ENCODE measurements at places on chromosomes 5 and 9.

DNA sequence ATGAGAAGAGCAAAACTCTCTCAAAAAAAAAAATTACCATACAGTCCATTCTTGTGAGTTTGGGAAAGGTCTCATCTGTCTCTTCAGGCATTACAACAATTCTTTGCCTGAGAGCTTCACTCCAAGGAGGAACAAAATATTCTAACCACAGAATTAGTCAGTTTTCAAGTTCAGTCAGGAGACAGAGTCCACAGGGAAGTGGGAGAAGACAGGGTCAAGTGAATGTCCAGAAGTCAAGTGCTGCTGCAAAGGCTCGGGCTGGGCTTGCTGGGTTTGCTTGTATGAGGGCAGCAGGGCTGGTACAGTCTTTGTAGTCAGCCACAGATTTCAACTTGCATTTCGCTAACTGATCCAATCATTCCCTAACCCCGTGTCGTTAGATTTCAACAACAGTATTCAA lies 17.6 kb upstream of the HEXB start:
- DNase-seq: no peak

DNA sequence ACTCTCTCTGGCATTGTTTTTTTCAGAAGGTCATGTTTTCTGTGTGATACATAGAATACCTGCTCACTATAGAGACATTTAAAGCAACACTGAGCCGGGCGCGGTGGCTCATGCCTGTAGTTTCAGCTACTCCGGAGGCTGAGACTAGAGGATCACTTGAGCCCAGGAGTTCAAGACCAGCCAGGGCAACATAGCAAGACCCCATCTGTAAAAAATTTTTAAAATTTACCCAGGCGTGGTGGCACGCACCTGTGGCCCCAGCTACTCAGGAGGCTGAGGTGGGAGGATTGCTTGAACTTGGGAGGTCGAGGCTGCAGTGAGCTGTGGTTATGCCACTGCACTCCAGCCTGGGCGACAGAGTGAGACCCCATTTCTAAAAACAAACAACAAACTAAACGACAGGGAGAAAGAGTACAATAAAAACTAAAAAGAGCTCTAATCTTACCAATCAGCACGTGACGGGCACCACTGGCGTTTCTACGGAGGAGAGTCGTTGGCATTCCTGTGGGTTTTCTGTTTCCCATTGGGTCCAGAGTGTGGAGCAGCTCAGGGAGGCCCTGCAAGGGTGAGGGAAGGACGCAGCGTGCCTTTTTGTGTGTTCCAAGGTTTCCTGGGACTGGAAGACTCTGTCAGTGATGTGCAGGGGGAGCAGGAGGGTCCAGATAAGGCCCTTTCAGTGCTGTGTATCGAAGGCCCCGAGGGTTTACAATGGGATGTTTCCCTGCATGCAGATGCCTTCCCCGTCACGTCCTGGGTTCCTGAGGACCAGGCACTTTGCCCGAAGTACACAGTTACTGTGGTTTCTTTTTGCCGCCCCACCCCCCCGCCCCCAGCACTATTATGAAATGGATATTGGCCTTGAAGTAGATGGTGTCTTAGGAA lies 7.2 kb upstream of the RNU6ATAC start:
- no peak for DNase-seq

DNA sequence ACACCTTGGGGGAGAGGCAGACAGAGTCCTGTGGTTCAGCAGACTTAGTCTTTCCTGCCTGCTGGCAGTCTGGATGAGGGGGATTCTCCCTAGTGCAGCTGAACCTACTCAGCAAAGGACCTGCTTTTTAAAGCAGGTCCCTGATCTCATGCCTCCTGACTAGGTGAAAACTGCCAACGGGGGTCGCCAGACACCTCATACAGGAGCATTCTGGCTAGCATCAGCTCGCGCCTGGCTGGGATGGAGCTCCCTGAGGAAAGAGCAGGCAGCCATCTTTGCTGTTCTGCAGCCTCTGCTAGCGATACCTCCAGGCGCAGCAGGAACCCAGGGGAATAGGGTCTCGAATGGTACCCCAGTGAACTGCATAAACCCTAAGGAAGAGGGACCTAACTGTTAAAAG lies 225.2 kb downstream of the CDH9 start:
- DNase-seq: no peak

- no peak for DNase-seq
These were observed 16.0 kb upstream of the SLC22A4 start for GRCh38 chr5:132277971-132278853.

GRCh38 chr9:18824095-18824666 lies 208.8 kb downstream of the SAXO1 start:
- DNase-seq: no peak

DNA sequence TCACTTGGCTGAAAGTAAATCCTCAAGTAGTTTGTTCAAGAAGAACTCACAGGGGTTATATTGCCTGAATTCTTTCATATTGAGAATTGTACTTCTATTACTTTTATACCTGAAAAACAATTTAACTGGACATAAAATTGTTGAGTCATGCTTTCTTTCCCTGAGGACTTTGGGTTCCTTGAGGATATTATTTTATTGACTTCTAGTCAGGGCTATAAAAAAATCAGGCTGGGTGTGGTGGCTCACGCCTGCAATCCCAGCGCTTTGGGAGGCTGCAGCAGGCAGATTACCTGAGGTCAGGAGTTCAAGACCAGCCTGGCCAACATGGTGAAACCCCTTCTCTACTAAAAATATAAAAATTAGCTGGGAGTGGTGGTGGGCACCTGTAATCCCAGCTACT lies 17.9 kb upstream of the CDC42SE2 start:
- DNase-seq: no peak

DNA sequence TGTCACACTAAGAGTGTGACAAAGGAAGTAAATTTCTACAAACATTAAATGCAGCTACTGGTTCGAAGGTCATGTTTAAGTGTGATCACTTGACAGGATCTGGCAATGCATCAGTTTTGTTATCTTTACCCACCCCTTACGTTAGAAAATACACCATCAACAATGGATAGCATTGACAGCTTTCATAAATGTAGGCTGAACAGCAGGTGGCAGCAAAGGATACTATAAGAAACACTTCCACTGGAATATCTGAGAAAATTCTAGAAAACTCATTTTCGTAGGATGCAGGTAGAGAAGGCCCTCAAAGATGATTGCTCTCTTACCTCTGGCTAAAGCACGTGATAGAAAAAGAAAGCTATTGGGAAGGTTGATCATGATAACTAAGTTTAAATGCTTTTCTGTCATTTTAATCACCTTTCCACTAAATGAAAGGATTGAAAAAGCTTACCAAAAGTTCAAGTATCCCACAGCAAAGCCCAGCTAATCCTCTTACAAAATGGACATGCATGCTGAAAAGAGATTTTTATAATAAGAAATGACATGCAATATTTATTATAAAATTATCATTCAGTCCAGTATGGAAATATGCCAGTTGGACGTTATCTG lies 292.5 kb downstream of the PARP8 start:
- no peak for DNase-seq

GRCh38 chr5:130529511-130530485 lies 625.5 kb downstream of the CHSY3 start:
- no peak for DNase-seq

DNA sequence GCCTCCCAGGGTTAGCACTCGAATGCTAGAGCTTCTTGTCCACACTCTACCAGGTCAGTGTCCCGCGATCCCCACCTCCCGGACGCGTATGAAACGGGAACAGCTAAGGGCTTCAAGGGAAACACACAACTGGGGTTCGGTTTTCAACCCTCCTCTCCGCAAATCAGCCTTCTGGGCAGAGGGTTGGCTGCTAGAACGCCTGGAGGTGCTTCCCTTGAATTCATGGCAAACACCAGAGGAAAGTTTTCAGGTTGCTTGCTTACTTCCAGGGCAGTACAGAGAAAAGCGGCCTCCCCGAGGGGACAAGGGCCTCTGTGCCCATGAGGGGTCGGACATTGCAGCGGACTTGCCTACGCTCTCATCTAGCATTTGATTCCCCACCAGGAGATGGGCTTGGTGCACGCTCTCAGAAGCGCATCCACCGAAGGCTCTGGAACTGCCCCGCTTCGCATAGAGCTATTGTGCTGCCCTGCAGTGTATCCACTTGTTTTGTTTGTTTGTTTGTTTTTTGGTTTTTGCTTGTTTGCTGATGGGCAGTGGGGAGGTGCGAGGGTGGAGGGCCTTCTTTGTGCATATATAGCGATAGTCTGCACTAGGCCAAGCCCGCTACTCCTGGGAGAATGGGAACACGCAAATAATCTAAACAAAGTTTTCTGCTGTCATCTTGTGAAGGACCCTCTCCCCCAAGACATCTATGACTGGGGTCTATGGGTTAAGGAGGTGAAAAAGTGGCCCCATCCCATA lies 1.3 kb upstream of the DMRT3 start:
- no peak for DNase-seq
